ENCODE measurements at places on chromosomes 4 and X.

DNA sequence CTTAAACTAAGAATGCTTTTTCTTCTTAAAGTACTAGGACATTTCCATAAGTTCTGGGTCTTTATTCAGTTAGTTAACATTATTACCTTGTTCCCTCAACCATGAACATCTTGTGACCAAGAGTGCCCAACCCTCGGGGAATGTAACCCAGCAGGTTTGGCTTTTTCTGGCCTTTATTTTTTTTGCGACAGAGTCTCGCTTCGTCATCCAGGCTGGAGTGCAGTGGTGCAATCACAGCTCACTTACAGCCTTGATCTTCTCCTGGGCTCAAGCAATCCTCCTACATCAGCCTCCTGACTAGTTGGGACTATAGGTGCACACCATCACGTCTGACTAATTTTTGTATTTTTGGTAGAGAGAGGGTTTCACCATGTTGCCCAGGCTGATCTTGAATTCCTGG is 65.1 kb downstream of the USP11 start:
- DNase-seq = no peak

DNA sequence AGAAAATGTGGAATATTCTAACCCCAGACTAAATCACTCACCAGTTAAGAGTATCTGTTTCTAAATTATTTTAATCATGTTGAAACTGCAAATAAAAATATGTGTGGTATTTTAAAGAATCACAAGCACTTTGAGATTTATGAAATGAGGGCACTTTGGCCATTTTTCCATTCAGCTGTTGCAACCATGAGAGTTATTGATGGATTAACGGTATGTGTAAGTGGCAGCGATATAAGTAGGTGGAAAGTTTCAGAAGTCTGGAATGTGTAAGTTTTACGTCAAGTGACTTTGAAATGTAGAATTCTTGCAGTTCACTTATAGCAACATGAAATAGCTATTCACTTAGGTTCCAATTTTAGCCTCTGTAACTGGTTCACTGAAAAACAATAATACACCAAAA is 905.1 kb upstream of the SLIT2 start:
- no peak for DNase-seq

DNA sequence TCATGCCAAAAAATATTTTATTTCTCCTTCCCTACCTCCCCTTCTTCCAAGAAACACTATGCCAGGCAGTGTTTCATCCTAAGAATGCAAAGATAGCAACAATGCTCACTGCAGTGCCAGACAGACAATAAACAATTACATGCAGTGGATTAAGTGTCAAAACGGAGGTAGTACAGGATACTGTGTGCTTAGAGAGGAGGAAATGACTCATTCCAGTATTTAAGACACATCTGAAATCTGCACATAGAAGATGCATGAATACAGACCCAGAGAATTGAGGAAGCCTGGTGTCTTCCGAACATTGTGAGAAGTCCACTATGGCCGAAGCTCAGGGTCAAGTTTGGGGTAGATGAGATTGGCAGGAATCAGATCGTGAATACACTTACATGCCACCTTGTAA is 326.4 kb downstream of the PPP3CA start:
- no peak for DNase-seq

- DNase-seq = no peak
Measured at GRCh38 chrX:133638285-133638684, 223.0 kb upstream of the GPC4 start.

- no peak for DNase-seq
Measured at GRCh38 chr4:880684-881405, 51.3 kb downstream of the GAK start.

DNA sequence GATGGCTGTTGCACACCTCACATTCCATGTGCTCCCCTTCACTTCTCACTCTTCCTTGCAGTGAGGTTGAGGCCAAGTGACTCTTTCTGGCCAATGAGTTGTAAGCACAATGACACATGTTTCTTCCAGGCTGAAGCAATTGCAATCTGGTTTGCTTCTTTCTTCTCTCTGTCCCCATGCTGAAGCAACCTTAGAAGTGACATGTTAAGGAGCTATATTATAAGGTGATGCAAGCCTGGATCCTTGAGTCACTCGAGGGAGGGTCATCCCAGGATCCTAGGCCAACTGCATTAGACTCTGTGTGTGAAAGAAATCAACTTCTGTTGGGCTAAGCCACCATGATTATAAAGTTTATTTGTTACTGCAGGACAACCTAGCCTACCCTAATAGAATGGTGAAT is 45.5 kb upstream of the HS3ST1 start:
- DNase-seq = no peak

DNA sequence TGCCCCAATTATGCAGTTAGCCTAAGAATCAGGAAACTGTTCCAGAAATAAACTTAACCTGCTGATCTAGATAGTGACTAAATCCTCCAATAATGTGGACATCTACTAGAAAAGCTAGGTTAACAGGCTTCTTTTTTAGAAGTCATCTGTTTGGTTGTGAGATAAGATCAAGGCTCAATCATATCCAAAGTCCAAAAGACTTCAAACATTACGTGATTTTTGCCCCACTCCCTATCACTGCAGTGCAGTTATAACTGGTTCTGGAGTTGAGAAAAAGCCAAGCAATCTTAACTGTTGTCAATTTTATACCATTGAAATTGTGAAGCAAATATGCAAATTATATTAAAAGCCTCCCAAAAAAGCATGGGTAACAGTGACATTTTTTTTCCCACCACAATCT is 781.4 kb downstream of the KLHL13 start:
- DNase-seq = no peak

GRCh38 chr4:39631700-39632079 is 7.0 kb downstream of the SMIM14 start:
- no peak for DNase-seq

DNA sequence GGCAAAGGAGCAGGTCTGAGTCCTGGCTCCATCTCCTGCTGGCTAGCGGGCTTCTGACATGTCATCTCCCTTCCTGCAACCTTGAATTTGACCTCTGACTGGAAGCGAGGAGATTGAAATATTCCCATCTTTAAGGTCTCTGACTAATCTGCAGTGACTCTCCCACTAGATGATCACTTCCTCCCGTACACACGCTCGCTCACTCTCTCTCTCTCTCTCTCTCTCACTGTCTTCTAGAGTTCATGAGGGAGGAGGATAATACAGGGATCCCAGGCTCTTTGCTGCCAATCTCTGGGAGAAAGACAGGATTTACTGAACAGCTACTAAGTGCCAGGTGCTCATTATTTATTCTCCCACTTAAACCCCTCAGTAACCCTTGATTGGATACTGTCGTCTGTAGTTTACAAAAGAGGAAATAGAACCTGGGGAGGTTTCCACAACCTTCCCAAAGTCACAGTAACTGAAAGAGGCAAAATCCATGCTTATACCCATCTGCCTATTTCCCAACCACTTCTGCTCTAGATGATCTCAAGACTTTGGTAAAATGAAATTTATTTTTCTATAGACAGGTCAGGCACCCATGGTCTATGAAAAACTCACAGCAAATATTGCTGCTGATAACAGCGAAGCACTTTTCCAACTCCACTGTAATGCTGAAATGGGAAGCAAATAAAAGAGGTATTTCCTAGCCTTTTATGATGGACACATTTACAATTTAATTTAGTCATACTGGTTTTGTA is 193.5 kb upstream of the C1QTNF7 start:
- no peak for DNase-seq

DNA sequence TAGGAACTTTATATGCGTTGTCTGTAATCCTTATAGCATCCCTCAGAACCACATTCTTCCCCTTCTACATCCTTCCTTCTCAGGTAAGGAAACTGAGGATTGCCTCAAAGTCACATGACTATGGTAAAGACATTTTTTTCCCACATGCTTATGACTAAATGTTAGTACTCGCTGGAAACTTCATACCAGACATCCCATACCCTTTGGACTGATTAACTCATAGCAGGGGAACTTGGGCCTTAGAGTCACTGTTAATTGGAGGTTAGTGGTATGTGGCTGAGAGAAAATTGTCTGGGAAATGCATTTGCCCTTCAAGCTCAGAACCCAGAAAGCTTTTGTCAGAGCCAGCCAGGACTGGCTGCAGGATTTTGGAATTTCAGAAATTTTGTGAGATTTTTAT is 155.0 kb downstream of the RELL1 start:
- DNase-seq = no peak

GRCh38 chrX:38820751-38821150 is 19.5 kb downstream of the MID1IP1 start:
- DNase-seq = no peak

DNA sequence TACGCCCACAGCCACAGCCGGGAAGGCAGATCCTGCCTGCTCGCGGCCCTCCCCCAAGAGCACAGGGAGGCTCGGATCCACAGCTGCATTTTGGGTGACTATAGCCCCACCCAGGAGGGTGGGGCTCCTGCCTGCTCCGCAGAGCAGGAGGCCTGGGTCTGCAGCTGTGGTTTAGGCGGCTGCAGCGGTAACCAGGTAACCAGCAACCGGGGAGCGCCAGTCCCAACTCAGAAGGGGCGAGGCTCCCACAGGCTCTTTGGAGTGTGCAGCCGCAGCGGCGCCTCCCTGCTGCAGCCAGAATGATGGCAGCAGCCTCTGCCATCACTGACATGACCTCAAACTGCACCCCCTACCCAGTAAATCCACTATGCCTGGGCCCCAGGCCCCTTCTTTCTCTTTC is 148.0 kb upstream of the F9 start:
- DNase-seq = no peak

- no peak for DNase-seq
Measured at GRCh38 chrX:46837558-46838485, 979 bp downstream of the RP2 start.

DNA sequence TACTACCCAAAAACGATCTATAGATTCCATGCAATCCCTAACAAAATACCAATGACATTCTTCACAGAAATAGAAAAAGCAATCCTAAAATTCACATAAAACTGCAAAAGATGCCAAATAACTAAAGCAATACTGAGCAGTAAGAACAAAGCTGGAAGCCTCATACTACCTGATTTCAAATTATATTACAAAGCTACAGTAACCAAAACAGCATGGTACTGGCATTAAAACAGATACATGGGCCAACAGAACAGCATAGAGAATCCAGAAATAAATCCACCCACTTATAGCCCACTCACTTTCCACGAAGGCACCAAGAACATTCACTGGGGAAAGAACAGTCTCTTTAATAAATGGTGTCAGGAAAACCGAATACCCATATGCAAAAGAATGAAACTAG is 74.7 kb downstream of the PHF8 start:
- no peak for DNase-seq

DNA sequence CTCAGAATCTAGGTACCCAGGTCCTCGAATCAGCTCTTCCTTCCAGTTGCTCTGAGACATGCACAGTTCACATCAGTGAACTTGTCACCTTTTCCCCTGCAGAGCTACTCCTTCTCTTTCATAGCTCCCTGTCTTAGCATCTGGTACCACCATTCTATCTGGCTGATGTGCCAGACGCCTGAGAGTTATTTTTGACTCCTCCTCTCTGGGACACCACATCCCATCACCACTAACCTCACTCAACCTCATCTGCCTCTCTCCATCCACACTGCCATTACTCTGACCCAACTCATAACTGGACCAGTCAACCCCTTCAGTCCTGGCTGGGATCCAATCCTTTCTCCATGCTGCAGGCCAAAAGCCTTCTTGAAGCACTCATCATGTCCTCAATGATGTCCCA is 44.5 kb downstream of the SLC2A9 start:
- DNase-seq = no peak

DNA sequence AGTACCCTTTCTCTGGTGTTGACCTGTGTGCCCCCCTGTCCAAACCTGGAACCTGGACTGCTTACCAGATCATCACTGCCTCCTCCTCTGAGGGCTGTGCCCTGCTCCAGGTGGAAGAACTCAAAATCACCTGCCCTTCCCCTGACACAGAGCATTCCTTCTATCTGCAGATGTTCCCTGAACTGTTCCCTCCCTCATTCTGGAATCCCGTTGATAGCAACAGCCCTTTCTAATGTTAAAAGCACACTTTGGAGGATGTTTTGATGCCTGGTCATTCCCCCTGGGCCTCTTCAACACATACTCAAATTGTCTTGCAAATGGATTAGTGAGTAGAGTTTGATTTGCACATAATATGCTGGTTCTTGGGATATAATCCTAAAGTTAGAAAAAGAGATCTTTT is 225.8 kb downstream of the FGF13 start:
- no peak for DNase-seq

DNA sequence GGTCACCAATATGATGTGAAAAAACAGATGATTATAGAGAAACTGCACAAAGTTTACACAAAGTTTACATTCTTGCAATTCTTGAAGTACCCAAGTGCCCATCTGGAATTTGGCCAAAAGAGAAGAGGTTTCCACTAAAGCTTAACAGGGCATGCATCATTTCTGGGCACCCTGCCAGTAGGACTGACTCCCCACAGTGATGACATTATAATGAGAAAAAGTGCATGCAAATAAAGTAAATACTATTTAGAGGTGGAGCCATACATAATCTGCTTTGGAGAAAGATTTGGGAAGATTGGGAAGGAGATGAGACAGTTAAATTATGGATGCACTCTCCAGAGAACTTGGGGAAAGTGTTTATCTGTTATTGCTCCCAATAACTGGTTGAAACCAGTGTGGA is 93.7 kb upstream of the TRPC3 start:
- no peak for DNase-seq

- DNase-seq = no peak
Measured at GRCh38 chr4:28373601-28374000, 1513.0 kb downstream of the STIM2 start.

Data from activated T-cell treated with anti-CD3 and anti-CD28 coated beads, Interleukin-2, amount 50 U/mL, for 48 hours (primary cell).